ENCODE measurements at places on chromosomes 5 and 9.

- DNase-seq = no peak
These were observed 47.4 kb downstream of the FNBP1 start for GRCh38 chr9:129995409-129996160.

- no peak for DNase-seq
These were observed 23.0 kb upstream of the RBM22 start for GRCh38 chr5:150723845-150724244.

- no peak for DNase-seq
These were observed 27.3 kb downstream of the FOXI1 start for GRCh38 chr5:170132976-170133448.

- DNase-seq = no peak
These were observed 927 bp upstream of the CDO1 start for GRCh38 chr5:115817386-115817785.

GRCh38 chr5:92559781-92560180 is 1021.2 kb downstream of the NR2F1-AS1 start:
- no peak for DNase-seq

- DNase-seq = no peak
These were observed 196.4 kb upstream of the PTGER4 start for GRCh38 chr5:40483316-40483715.

DNA sequence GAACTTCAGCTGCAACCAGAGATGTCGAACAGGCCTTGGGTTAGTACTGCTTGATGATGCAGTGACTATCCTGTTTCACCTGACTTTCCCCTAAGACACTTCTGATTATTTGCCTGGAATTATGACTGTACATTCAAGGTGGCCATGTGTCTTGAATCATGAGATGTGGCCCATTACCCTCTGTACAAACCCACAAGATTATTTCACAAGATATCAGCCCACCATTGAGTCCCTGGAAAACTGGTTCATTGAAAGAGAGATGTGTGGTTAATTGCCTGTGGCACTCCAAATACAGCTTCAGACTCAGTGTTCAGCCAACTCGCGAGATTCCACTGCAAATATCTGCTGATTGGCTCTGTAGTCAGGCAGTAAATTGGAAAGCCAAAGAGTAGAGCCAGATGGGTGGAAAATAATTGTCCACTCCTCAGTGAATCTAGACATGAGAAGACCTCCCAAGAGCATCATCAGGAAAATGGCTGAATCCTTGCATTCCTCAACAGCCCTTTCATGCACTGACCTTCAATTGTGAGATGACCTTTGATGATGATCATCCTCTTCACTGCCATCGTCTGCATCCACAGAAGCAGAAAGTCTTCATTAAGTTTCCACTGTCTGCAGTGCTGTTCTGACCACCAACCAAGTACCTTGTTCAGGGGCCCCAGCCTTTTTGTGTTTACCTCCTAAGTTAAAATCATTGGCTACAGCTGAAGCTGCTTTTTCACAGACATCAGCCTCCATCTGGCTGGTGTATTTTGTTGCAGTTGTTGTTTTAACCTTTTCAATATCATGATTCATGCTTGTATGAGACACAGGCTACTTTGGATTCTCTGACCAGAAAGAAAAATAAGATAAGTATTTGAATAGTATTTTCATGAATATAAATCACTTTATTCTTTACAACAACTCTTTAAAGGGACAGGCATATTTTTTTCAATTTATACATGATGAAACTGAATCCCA is 75.2 kb downstream of the ESM1 start:
- DNase-seq = no peak

GRCh38 chr9:34802916-34803315 is 93.0 kb upstream of the CCL21 start:
- DNase-seq = no peak

GRCh38 chr5:910769-911160 is 18.1 kb downstream of the TRIP13 start:
- no peak for DNase-seq

DNA sequence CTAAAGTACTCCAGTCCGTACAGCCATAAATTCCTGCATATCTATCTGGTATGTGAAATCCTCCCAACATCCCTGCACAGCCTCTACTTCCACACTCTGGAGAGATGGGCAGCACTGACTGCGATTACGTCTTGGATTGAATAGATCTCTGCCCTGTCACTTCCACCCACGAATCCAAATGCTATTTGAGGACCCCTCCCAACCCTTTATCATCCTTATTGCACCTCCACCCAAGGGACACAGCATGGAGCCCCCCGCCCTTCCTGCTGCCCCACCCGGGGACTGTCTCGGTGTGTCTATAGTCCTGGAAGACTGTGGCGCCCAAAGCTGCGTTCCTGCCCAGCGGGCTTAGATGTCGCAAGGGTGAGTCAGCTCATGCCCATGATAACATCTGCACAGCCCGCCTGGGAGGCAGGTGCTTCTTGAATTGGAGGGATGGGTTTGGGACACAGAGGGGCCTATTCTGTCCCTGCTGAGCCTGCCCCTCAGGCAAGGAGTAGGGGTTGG is 105.7 kb upstream of the HAND1 start:
- DNase-seq = no peak

DNA sequence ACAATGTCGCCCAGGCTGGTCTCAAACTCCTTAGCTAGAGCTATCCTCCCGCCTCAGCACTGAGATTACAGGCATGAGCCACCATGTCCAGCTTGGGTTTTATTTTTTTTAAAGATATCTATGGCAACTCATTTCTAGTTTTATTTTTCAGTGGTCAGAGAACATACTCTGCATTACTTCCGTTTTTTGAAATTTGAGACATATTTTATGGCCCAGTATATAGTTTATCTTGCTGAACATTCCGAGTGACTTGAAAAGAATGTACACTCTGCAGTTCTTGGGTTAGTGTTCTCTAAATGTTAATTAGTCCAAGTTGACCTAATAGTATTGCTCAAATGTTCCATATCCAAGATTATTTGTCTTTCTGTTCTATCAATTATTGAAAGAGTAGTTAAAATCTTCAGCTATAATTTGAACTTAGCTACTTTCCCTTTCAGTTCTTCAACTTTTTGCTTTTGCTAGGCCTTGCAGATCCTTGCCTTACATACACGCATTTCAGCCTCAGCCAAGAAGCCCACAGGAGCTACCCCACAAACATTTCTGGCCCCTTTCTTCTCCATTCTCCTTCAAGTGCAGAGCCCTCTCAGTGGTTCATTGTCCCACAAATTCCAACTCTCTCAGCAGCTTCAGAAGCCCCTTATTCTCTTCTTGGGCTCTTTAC is 22.3 kb upstream of the SNAPC3 start:
- no peak for DNase-seq
